GM03348 (cell line): ENCODE measurements at places on chromosomes 13 and 19.

DNA sequence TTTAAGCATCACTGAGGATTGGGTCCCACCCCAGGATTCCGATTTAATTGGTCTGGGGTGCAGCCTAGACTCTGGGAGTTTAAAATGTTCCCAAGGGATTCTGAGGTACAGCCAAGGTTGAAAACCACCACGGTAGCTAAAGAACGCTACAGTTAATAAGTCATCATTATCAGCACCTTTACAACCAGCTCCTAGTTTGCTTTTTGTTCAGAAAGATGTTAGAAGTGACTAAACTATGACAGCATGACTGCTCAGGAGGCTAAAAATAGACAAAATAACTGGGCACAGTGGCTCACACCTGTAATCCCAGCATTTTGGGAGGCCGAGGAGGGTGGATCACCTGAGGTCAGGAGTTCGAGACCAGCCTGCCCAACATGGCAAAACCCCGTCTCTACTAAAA is 11.7 kb upstream of the EPSTI1 start:
- DNase-seq: no peak

DNA sequence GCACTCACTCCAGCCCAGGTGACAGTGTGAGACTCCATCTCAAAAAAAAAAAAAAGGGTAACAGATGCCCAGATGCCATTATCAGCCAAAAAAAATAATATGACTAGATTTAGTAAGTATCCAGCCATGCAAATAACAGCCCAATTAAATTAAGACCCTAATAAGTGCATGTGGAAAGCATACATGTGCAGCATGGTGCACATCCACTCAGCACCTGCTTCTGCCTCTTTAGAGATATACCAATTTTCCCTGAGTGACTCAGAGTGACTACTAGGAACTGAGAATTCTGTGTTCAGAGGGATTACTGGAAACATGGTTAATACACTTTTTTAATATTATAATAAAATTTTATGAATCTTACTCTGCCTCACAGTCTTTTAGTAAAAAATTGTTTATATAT is 29.8 kb upstream of the ZNF675 start:
- no peak for DNase-seq

- DNase-seq: no peak
These were observed 742.2 kb upstream of the SLITRK6 start for GRCh38 chr13:86541461-86541860.

- DNase-seq: peak; percentile 53
These were observed 502.7 kb downstream of the UQCRFS1 start for GRCh38 chr19:28710278-28710677.

GRCh38 chr19:18017275-18018083 is 9.5 kb downstream of the ARRDC2 start:
- DNase-seq: no peak

DNA sequence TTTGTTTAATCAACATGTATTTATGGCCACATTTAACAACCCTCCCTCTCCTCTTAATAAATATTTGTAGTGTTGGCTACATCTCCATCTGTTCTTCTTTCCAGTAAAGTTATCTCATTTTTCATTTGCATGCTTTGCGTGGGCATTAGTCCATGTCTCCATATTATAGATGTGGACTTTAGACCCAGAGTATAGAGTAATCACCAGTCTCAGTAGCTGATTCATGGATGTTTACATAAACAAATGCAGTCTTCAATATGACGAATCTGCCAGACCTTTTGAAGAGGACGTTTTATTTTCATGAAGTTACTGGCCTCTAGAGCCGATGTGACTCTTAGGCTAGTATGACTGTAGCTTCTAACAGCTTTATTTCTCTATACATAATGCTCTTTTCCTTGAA is 1546.2 kb downstream of the OLFM4 start:
- no peak for DNase-seq

DNA sequence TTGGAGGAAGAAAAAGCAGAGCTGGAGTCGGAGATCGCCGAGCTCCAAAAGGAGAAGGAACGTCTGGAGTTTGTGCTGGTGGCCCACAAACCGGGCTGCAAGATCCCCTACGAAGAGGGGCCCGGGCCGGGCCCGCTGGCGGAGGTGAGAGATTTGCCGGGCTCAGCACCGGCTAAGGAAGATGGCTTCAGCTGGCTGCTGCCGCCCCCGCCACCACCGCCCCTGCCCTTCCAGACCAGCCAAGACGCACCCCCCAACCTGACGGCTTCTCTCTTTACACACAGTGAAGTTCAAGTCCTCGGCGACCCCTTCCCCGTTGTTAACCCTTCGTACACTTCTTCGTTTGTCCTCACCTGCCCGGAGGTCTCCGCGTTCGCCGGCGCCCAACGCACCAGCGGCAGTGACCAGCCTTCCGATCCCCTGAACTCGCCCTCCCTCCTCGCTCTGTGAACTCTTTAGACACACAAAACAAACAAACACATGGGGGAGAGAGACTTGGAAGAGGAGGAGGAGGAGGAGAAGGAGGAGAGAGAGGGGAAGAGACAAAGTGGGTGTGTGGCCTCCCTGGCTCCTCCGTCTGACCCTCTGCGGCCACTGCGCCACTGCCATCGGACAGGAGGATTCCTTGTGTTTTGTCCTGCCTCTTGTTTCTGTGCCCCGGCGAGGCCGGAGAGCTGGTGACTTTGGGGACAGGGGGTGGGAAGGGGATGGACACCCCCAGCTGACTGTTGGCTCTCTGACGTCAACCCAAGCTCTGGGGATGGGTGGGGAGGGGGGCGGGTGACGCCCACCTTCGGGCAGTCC is 5.0 kb downstream of the FOSB start:
- no peak for DNase-seq

GRCh38 chr19:55467236-55468053 is 2.9 kb upstream of the C19orf85 start:
- peak; percentile 90 for DNase-seq

- DNase-seq: no peak
These were observed 9.0 kb downstream of the LSM14A start for GRCh38 chr19:34181111-34181864.

GRCh38 chr19:17506745-17507144 is 4.7 kb upstream of the PGLS start:
- DNase-seq: no peak

DNA sequence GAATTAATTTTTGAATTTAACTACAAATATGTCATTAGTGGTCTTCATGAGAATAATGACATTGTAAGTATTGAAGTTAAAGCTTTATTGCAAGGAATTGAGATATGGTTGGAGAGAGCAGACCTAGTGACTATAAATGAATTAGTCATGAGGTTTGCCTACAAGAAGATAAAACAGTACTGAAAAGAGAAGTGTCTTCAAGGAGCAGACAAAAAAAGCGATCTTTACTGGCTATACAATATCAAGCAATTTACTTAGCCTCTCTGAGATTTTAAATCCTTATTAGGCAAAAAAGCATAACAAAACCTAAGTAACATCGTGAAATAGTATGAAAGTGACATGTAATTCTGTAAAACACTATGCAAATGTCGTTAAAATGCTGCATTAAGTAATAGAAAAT is 435.1 kb upstream of the PCDH20 start:
- no peak for DNase-seq

- no peak for DNase-seq
These were observed 64.8 kb downstream of the PEPD start for GRCh38 chr19:33456845-33457220.

DNA sequence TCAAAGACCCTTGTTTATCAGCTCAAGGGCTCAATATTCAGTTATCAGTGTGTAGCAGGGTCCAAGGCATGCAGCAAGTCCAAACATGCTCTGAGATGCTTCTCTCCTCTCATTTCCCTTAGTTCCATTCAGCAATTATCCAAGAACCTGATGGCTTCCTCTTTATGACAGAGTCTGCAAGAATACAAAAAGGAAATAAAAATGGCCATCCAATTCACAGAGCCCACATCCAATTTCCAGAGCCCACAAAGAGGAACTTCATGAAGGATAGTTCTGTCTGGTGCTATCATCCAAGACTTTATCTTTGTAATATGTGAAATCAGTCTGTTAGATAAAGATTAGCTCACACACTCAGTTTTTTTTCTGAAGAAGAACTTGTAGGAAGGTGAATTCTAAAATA is 217.2 kb downstream of the LACC1 start:
- no peak for DNase-seq

DNA sequence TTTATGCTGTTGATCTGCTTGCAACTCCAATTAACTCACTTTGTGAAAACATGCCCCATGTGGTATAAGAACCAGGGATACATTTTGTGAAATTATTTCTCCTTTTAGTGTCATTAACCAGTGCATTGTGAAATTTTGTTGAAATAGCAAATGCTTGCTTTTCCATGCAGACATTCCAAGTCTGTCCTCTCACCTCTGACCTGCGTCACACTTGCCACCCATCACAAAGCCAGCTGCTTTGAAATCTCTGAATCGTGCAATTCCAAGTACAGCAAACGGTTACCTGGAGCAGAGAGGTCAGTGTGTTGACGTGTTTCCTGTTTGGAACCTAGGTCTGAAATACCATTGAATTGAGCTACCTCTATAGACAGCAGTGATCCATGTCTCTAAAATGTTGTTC is 4.9 kb upstream of the SLC25A15 start:
- no peak for DNase-seq

DNA sequence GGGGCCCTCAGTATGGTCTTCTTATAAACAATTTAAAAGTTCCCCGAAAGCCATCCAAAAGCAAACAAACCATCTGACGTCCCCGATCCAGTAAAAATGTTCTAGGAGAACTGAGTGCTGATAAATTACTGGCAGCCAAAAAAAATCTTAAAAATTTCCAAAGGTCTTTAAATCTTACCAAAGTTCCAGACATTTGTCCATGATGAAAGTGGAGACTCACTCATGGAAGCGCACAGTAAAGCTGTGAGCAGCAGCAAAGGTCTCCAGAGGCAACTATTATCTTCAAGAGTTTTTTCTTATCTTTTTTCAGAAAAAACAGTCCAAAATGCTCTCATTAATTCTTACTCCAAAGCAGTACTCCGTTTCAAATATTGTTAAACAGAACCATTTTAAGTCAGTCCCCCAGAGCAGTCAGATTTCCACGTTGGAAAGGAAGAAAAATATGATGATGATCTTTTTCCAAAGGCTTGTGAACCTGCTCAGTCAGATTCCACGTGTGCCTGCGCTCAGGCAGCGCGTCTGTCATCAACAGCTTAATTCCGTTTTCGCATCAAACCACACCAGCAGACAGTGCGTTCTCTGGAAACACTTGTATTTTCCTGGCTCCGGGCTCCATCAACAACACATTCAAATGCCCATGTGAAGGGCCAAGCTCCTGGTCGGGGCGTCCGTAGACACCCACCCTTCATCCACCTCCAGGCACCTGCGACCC is 85.4 kb downstream of the COL4A1 start:
- DNase-seq: no peak

GRCh38 chr13:59279576-59279975 is 884.2 kb downstream of the DIAPH3 start:
- no peak for DNase-seq

- DNase-seq: peak; percentile 66
These were observed 1.1 kb downstream of the WTIP start for GRCh38 chr19:34482380-34483250.

DNA sequence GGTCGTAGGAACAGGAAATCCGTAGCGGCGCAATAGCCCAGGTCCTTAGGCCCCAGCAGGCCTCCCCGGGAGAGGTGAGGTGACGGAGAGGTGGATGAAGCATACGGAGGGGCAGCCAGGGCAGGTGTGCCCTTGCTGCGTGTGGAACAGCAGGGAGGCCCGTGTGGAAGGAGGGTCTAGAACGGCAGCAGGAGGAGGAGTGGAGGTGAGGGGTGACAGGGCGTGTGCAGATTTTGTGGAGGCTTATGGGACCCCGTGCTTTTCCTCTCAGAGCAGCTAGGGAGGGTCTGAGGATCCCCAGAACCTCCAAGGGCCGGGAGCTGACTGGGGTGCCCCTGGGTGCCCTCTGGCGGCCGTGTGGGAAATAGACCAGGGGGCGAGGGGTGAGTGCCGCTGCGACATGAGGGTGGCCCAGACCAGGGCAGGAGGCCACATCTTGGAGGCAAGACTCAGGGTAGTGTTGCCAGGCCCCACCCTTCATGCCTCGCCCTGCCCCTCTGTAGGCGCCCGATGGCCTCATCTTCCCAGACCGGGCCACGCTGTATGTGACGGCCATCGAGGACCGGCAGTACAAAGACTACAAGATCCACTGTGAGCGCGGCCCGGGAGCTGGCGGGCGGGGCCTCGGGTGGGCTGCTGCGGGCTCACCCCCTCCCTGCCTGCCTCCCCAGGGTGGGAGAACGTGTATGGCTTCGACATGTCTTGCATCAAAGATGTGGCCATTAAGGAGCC is 5.0 kb upstream of the ADM5 start:
- DNase-seq: peak; percentile 42

DNA sequence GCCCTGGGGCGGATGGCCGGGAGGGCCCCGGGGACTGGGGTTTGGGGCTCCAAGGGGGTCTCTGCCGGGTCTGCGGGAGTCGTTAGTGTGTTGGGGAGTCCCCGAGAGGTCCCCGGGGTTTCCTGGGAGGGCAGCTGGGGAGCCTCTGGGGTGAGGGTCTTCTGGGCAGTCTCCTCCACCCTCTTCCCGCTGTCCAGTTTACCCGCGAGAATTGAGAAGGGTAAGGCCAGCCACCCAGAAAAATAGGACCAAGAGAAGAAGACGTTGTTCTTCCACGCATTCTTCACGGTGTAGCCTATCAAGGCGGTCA is 1.0 kb upstream of the ETFB start:
- DNase-seq: no peak

- peak; percentile 60 for DNase-seq
These were observed 84.3 kb downstream of the RNASEH2B start for GRCh38 chr13:50993934-50994333.

DNA sequence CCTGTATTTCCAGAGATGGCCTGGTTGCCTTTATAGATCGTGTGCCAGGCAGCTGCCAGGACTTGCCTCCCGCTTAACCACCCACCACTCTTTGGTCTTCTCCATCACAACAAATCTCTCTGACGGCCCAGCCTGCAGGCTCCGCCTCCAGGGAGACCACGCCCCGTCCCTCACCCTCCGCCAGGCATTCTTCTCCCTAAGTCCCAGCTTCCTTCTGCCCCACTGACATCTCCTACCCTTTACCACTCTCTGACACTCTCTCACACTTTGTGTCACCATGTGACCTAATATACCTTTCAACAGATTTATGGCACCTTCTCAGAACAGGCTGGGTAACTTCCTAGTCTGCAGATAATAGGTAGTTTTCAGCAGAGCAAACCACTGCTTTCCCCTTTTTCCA is 95.1 kb downstream of the CAB39L start:
- no peak for DNase-seq
